ENCODE measurements at places on chromosomes 3 and 15.

DNA sequence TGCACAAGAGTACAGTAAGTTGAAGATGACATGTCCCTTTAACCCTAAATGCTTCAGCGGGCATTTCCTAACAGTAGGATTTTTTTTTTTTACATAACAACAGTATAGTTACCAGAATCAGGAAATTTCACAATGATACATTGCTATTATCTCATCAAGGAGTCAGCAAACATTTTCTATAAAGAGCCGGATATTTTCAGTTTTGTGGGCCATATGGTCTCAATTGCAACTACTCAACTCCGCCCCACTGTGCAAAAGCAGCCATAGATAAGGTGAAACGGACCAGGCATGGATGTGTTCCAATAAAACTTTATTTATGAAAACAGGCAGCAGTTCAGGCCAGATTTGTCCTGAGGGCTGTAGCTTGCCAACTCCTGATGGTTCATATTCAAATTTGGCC is 130.6 kb downstream of the SMAD6 start:
- no peak for DNase-seq

- DNase-seq: no peak
These were observed 13.9 kb upstream of the ANPEP start for GRCh38 chr15:89828281-89829145.

GRCh38 chr3:9399746-9400145 is 2.3 kb downstream of the SETD5 start:
- peak; percentile 87 for DNase-seq

DNA sequence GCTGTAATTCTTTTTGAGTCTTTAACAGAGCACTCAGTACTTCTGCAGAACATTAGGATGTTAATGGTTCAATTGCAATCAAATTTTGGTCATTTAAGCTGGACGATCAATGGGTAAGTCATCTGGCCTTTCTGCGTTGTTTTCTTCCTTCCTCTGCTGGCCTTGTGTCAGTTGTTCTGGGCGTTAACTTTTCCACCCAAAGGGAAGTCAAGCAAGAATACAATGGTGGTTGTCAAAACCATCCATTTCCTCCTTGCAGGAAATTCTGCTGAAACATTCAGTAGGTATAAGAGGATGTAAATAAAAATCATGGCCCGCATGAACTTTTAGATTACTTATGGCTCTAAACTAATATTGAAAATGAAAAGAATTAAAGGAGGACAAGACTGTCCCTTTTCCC is 584.0 kb downstream of the GRM7 start:
- DNase-seq: no peak

DNA sequence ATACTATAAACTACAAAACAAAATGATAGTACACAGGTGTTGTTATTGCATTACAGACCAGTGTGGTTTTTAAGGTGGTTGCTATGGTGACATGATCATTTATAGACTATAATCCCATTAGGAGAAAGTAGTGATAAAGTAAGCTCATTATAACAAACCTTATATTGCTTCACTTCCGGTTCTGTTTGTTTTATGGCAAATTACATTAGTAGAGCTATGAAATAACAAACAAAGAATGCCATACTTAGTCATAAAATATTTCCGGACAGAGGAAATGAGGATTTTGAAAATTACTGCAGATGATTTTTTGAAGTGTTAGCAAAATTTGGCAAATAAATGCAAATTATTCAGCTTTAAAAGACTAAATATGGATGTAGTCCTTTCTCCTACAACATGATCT is 640.4 kb upstream of the ARPP21 start:
- DNase-seq: no peak

DNA sequence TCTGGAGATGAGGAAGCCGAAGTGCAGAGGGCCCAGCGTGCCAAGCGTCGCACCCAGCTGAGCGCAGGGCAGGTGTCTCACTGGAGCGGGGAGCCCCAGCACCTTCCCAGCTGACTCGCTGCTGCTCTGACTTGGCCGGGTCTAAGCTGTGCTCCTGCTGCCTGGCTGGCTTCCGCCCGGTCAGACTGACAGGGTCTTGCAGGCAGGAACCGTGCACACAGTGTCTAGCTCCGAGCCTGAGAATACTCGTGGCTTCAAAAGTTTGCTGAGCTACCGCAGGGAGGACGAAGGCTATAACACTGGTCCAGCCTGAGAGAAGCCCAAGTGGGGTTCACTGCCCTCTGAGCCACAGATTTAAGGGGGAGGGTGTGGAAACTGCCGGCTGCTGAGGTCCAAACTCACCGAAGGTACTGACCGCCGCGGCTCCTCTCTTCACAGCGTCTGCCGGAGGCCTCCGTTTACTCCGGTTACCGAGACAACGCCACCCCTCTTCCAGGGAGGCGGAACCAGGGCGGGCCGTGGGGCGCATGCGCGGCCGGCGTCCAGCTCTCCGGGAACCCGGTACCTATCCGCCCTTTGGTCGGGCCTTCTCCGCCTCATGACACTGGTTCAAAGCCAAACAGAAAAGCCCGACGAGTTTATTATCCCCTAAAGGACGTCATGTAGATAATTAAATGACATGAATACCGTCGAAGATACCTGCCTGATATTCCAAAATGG is at the start of gene CFAP44:
CFAP44 (minus strand) TSS at position 443 of the 720 bp plus-strand sequence. CDS start 7,829 bp downstream, outside the sequence.
- DNase-seq: no peak

DNA sequence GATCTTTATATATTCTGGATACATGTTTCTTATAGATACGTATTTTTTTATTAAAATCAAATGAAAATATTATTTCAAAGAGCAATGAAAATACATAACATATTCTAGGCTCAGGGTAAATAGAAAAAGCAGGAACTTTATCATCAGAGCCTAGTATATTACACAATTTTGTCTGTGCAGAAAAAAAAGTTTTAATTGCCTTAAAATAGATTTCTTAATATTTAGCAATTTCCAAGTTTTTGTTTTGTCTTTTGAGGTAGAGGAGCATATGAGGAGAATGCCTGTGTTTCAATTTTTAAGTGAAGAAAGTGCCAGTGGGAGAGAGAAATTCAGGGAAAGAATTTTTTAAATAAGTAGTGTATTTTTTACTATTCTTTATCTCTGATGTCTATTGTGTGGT is 10.5 kb downstream of the CAPN7 start:
- DNase-seq: no peak

GRCh38 chr3:59450946-59451763 is 401.3 kb upstream of the CFAP20DC start:
- DNase-seq: no peak

DNA sequence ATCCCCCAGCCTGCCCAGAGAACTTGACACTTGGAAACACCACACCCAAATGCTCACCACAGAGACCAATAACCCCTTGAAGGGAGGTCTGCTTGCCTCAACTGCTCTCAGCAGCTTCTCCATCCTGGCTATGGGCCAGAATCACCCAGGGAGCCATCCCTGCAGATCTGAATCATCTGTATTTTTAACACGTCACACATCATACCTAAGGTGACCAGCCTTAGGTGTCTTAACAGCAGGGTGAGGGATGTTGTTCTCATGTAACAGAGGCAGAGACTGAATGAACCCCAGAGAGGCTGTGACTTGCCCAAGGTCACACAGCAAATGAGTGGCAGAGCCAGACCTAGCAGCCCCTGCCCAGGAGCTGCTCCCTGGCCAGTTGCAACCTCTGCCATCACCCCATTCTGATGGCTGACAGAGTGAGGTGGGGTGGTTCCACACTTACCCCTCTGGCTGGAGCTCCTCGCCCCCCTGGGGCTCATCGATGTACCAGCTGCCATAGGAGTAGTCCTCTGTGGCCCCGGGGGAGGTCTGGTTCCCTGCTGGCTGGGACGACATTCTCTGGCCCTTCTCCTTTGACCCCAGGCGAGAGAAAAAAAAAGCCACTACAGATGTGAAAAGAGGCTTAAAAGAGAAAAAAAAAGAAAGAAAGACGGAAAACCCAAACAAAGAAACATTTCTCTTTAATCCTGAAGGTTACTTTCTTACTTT is 722 bp downstream of the STRA6 start:
- no peak for DNase-seq

DNA sequence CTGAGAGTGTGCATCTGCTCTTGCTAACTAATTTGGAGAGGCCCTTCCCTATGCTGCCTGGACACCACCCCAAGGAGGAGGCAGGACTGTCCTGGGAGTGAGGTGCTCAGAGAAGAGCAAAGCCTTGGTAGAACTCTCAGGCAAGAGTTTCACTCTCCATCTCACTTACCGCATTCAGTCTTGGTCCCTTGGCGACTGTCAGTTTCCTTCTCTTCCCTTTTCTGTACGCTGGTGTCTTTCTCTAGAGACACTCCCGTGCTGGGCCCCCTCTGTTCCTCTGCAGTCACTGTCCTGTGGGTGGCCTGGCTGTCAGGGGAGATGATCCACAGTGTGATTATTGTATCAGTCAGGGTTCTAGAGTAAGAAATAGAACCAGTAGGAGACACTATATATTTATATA is 44.0 kb downstream of the IDH2 start:
- DNase-seq: no peak
